CD8-positive, alpha-beta memory T cell (primary cell): ENCODE measurements at places on chromosomes 2 and 18.
A peak's percentile ranks its signal among the peaks of the same experiment; 100 is the strongest.

DNA sequence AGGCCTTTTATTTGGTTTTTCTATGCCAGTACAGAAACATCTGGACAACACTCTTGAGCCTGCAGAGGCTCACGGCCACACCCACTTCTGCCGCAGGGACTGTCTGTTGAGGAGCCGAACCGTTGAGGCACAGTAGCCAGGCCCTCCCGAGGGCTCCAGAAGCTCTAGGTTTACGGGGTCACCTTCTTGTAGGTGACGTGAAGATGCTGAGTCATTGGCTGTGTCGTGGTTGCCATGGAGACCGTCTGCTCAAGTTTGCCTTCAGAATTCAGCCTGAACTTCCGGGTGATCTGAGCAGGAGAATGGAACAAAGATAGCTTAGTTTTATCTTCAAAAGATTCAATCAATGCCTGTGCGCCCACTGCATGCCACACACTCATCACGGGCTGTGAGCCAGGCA, 25.9 kb downstream of the BOK start:
- DNase-seq, result no peak

- DNase-seq, result no peak
These were observed 24.9 kb upstream of the BZW1 start for GRCh38 chr2:200786826-200787225.

- no peak for DNase-seq
These were observed 45.9 kb downstream of the NCK2 start for GRCh38 chr2:105790461-105791149.

DNA sequence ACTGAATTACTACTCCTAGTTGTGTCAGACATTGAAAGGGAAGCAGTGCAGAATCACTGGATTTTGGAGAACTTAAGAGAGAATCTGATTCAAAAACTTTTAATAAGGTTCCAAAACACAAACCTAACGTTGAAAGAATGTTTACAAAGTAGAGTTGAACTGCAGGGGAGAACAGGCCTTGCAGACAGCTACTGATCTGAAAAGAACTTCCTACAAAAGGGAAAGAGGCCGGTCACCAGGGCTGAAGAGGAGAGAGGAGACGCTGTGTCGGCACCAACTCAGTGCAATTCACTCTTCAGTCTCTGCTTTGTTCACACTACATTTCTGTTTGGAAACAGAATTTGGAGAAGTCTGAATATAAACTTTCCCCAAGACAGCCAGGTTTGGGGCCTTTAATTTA, 124.0 kb downstream of the GAREM1 start:
- no peak for DNase-seq

DNA sequence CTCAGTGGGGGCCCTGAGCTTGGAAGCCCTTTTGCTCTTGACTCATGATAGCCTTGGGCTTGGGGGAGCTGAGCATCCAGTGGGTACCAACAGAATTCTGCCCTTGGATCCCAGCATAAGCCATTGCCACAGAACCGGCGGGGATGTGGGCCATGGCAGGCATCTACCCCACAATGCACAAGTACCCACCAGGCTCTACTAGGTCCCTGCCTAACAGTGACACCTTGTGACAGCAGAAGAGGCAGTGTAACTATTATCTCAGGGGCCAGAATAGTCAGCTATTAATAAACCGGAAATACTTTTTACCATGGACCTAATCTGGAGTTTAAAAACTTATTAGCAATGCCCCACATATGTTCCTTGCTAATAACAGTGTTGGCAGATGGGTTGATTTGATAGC, 397.2 kb downstream of the TMEM182 start:
- no peak for DNase-seq

GRCh38 chr2:119208791-119209203, 14.8 kb upstream of the STEAP3 start:
- no peak for DNase-seq

- peak; percentile 11 for DNase-seq
These were observed 1.4 kb downstream of the NEDD4L start for GRCh38 chr18:58045242-58046092.

- DNase-seq, result no peak
These were observed 78.0 kb downstream of the SOWAHC start for GRCh38 chr2:109692013-109692743.

DNA sequence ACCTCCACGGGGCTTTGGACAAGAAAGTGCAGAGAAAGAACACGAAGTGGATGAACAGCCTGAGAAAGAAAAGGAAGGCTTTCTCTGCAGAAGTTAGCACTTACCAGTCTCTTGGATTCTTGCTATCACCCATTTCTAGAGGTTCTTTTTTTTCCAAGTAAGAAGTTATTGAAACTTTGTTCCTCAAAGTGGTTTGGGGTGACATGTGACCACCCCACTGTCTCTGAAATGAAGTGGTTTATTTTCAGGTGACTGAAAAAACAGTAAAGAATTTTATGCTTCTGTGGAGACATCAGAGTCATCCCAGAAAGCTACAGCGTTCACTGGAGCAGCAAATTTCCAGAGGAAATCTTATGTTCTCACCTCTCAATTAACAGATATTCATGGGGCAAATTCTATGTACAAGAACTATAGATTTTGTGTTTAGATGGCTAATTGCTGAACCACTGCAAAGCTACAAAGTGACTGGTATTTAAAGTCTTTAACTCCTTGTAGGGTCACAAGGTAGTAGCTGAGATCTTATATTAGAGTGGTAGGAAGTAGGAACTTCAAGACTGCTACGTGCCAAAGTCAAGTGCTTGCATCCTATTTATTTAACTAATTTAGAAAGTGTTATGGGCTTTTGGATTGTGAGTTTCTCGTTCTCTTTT, 267.5 kb downstream of the TGIF1 start:
- DNase-seq, result no peak
